CD4-positive, alpha-beta T cell treated with Interleukin-6 for 4 hours (primary cell): ENCODE measurements at places on chromosomes 4 and X.
A peak's percentile ranks its signal among the peaks of the same experiment; 100 is the strongest.

DNA sequence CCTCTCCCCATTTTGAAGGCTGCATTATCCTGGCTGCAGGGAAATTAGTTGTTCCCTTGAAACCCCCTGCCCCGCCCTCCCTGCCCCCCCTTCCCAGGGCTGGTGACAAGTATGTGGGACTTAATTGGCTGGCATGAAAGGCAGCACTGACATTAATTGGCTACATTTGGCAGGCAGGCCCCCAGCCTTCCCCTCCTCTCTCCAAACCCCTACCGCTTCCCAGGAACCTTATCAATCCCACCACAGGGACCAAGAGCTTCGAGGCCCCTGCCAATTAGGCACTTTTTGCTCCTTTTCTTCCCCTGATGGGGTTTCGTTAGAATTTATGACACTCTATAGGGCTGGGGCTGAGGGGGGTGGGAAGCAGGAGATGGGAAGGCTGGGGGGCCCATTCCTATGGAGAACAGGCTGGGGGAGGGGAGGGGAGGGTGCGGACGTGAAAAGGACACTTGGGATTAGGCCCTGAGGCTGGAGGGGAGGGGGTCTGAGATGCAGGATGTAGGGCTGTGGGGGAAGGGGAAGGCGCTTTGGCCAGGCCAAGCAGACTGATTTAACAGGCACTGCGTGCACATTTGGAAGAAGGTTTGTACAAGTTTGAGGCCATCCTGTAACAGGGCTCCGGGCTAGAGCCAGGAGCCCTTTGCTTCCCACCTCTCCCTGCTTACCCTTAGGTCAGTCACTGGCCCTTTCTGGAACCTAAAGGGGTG lies 52.2 kb downstream of the EFNB1 start:
- DNase-seq = no peak

DNA sequence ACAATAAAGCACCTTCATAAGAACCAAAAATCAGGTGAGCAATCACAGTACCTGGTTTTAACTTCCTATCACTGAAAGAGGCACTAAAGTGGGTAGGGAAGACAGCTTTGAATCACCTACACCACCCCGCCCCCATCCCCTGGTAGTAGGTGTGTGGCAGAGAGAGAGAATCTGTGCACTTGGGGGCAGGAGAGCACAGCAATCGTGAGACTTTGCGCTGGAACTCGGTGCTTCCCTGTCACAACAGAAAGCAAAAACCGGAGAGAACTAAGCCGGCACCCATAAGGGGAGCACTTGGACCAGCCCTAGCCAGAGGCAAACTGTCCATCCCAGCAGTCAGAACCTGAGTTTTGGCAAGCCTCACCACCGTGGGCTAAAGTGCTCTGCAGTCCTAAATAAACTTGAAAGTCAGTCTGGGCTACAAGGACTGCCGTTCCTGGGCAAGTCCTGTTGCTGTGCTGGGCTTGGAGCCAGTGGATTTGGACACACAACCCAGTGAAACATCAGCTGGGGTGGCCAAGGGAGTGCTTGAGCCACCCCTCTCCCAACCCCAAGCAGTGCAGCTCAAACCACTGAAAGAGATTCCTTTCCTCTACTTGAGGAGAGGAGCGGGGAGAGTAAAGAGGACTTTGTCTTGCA lies 32.1 kb downstream of the NDUFB11 start:
- DNase-seq = no peak

DNA sequence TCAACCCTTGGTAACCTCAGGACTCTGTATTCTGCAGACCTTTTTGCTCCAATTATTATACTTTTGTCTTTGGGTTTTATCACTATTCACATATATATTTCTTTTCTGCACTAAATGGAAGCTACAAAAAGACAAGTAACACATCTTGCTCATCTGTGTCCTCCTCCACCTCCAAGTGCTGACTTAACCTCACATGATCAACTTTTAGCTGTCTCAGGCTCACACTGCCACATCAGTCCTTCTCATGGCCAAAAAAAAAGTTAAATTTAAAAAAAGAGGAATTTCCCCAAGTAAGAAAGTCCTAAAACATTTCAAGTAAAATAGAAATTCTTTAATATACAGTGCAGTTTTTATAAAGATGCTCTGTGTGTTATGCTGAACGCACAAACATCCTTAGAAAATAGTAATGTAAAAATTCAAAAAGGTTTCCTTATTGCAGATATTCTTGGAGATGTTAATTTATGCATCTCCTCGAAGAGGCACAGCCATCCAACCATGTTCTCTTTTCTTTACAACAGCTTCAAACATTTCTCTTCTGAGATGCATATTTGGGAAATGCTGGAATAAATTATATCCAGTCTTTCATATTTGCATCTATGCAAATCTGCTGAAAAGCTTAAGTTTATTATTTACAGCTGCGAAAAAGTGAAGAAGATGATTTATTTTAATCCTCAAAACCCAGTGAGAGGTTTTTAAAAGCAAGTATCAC lies 37.6 kb downstream of the ARAP2 start:
- DNase-seq = no peak

GRCh38 chr4:2259541-2260343 lies 2.2 kb downstream of the MXD4 start:
- no peak for DNase-seq

GRCh38 chrX:38312436-38312835 lies 14.9 kb downstream of the RPGR start:
- DNase-seq = no peak

DNA sequence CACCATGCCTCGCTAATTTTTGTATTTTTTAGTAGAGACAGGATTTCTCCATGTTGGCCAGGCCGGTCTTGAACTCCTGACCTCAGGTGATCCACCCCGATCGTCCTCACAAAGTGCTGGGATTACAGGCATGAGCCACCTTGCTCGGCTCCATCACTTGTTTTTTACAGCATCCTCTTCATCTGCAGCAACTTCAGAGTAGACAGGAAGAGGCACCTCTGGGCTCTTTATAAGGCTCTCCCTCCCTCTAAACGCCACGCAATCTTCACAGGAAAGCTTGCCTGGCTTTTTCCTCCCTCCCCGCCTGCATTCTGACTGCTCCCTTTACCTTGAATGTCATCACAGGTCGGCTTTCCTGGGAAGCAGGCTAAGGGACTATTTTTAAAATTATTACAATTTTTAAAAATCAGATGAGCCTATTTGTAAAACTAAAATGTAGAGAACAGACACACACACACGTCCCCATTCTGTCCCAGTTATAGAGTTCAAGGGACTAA lies 111.5 kb upstream of the LDB2 start:
- no peak for DNase-seq

- no peak for DNase-seq
These were observed 14.7 kb upstream of the SH3KBP1 start for GRCh38 chrX:19902110-19902509.

DNA sequence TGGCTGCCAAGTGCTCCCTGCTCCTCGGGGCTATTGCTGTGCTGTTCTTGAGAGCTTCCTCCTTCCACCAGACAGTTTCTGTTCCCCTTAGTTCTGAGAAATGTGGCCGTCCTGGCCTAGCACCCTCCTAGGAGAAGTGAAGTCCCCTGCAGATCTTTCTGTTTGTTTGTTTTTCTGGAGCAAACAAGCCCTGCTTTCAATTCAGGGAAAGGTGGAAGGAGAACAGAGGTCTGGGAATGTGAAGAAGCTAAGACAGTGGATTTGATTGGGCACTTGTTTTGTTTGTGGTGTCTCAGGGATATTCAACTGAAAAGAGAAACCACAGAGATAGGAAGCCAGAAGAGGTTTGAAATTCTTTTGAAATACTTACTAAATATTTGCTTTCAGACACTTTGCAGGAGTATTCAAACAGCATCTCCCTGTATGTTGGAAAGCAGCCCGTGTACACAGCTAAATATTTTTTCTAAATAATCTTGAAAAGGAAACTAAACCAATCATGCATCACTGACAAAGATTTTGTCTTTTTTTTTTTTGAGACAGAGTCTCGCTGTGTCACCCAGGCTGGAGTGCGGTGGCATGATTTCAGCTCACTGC lies 36.5 kb upstream of the PPM1K start:
- peak; percentile 33 for DNase-seq

DNA sequence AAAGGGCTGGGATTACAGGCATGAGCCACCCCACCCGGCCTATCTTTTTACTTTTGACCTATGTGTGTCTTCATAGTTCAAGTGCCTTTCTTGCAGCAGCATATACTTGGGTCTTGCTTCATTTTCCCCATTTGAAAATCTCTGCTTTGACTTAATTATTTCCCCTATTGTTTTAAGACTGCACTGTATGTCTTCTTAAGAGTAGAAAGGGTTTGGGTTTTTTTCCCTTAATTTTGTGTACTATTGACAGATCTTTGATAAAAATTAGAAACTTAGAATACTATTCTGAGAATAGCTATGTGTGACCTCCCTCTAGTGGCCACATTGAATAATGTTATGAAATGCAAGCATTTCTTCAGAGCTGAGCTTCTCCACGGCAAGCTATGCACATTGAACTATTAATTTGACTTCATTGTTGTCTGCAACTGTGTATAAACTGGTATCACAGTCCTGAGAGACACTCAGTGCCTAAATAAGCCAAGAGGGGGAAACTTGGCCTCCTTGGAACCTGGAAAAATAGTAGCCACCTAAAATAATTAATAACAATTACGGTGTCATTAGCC lies 8.7 kb upstream of the SLC25A4 start:
- peak; percentile 16 for DNase-seq

GRCh38 chr4:70704931-70705182 lies 16.5 kb downstream of the UTP3 start:
- no peak for DNase-seq

GRCh38 chrX:51892921-51893745 lies at the start of gene MAGED1:
Gene MAGED1, plus strand, starts transcription at chrX:51893623. Its CDS starts 682 bp downstream, at chrX:51894305.
- DNase-seq = peak; percentile 90

GRCh38 chr4:139025841-139026240 lies 10.3 kb downstream of the NOCT start:
- DNase-seq = no peak

- no peak for DNase-seq
These were observed 133.3 kb downstream of the SPCS3 start for GRCh38 chr4:176453079-176453478.

- no peak for DNase-seq
These were observed 131.8 kb upstream of the MAD2L1 start for GRCh38 chr4:120198411-120198810.
